Urothelium cell line (cell line): ENCODE measurements at places on chromosomes 4 and X.

DNA sequence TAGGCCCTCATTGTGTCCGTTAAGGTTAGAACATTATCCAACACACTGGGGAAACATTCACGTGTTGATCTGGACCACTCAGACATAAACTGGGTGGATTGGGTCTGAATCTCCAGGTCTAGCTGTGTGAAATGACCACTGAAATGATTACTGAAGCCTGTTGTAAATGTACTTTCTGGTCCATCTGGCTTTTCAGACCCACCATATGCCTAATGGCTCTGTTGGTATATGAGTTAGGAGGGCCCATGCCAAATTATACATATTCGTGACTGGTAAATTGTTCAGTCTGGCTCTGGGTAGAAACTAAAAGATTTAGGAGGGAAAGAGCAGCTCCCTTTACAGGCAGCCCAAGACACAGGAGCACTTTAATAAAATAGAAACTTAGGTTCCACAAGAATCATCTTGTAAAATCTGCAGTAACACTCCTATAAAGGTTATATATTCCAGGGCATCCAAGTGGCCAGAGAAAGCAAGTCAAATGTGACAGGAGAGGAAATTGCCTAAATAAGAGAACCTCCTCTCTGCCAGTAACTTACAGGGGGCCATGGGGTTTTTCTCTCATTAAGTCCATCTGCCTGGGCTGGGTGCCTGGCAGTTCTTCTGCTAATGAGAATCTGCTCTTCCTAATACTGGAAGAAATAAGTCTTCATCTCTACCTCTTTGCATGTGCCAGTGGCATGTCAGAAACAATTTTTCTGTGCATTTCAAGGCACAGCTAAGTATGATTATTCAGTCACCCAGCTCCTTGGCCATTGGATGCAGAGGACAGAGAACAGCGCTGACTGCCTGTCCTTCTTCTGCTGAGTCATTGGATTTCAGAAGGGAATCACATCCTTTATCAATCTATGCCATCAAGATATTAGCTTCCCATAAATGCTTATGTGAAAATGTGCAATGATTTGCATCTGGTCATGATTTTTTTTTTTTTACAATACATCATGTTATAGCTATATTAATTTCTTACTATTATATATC is 112.6 kb downstream of the GLRA2 start:
- no peak for DNase-seq

- no peak for DNase-seq
Measured at GRCh38 chrX:64842492-64842891, 133.8 kb downstream of the ZC4H2 start.

DNA sequence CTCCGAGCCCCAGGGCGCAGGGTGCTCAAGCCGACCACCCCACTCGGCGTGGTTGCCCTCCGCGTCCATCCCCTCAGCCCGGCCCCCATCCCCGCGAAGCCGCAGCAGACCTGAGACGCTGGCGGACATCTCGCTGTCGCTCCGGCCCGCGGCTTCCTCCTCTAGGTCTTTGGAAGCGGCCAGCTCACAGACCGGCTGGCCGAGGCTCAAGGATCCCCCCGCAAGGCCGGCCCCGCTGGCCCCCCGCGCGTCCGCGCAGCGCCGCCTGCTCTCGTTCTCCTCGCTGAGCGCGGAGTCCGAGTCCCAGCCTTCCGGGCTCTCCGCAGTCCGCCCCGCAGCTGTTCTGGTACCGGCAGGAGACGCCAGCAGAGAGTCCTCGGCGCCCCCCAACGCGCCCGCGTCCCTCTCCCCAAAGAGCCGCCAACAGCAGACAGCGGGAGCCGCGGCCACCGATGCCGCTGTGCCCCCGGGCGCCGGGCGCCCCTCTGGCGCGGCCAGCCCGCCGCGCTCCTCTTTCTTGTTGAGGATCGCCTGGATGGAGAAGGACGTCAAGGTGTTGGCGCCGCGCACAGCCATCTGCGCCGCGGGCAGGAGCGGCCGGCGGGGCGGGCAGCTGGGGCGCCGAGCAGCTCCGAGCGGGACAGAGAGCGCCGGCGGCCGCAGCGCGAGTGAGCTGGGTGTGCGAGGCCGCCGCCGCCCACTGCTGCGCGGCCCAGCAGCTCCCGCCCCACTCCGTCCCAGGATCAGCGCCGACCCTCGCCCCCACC is at the start of gene NKX3-2:
Gene NKX3-2 (minus strand): TSS at position 670 of the 767 bp plus-strand sequence. CDS start 94 bp downstream, at position 576.
- no peak for DNase-seq

DNA sequence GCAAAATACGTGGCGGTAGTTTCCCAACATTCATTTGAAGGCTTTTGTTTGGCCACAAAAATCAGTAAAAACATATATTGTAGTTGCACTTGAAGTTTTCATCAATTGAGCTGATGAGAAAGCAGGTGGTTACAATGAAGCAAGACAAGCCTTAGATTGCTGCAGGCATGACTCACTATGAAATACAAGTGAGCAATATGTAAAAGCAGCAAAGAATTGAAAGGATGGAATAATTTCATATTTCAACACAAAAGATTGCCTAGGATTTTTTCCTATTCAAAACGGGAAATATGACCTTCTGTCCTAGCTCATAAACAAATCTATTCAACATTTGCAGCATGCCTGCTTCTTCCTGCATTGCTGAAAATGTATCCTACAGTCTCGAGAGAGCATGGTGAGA is 190.9 kb upstream of the BANK1 start:
- no peak for DNase-seq

DNA sequence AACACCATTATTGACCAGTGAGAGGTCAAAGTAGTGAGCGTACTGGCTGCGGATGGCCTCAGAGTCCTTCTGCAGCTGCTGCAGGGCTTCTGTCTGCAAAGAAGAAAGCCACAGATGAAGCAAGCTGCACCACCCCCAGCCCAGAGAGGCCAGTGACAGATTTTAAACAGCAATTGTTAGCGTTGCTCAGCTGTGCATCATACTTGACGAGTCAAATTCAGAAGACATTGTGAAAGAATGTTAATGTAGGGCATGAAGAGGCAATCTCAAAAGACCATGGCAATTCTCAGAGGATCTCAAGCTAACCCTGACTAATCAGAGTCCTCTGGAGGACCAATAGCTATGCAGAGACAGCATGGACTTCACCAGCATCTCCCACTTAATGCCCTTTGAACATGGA is 16.6 kb downstream of the DKC1 start:
- no peak for DNase-seq

GRCh38 chrX:17005712-17006368 is 59.4 kb downstream of the REPS2 start:
- no peak for DNase-seq

DNA sequence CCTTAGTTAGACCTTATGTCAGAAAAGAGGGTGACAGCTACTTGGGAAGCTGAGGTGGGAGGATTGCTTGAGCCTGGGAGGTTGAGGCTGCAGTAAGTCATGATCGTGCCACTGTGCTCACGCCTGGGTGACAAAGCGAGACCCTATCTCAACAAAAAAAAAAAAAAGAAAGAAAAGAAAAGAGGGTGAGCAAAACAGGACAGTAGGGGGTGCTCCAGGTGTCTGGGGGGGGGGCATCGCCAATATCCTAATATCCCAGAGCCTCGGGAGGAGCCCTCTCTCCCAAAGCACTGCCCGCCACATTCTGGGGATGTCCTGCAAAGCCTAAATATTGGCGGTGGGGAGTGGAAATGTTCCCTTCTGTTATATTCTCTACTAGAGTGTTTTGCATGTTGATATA is 120.9 kb upstream of the TBL1X start:
- no peak for DNase-seq

DNA sequence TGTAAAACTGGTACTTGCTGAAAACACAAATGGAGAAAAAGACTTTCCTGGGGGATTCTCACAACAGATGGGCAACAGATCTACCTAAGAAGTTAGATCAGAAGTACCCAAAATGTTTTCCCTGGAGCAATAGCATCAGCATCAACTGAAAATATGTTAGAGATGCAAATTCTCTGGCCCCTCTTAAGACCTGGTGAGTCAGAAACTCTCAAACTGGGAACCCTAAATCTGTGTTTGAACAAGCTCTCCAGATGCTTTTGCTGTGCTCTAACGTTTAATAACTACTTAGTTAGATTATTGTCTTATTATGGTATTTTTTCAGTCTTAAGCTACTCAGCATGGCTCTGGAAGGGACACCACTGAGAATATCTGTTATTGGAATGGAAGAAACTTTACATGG is 55.2 kb upstream of the TRPC3 start:
- no peak for DNase-seq

DNA sequence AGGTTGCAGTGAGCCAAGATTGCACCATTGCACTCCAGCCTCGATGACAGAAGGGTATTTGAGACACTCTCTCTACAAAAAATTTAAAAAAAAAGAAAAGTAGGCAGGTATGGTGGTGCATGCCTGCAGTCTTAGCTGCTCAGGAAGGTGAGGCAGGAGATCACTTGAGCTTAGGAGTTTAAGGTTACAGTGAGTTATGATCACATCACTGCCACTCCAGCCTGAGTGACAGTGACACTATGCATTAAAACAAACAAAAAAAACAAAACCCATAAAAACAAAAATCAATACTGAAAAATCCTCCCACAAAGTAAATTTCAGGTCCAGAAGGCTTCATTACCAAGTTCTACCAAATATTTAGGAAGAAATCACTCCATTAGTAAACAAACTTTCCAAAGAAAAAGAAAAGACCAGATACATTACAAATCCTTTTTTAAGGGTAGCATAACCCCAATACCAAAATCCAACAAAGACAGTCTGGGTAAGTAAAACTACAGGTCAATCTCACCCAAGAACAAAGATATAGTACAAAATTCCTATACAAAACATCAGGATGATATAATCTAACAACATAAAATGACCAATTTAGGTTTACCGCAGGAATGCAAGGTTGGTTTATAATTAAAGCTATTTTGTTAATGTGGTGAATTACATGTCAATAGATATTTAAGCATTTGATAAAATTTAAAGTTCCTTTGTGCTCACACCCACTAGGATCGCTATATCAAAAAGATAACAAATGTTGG is 11.7 kb downstream of the NELFA start:
- no peak for DNase-seq

- DNase-seq: peak; percentile 60
Measured at GRCh38 chr4:75916091-75916661, 13.9 kb upstream of the PPEF2 start.

DNA sequence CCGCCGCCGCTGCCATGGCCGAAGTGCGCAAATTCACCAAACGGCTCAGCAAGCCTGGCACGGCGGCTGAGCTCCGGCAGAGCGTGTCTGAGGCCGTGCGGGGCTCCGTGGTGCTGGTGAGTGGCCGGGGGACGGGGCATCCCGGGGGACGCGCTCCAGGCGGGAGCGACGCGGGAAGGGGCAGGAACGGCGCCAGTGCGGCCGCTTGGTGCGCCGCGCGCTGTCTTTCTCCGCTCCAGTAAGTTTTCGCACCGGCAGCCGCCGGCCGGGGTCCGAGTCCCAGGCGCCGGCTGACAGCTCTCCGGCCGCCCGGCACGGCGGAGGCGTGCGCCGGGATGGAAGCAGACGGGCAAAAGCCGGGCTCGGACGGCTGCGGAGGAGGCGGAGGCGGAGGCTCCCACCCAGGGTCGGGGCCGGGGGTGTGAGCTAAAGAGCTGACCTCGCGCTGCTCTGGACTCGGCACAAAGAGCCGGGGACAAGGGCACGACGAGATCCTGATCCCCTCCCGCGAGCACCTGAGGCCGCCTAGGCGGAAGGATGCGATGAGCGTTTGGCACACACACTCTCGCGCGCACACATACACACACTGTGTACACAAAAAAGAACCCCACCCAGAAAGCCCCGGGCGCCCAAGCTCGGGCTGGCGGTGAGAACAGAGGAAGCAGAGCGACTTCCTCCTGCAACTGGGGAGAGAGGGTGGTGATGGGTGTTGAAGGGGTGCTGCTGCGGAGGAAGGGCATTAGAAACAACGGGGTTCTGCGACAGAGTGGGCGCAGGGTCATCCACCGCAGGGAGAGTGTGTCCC is 545 bp downstream of the DOCK11 start:
- DNase-seq: peak; percentile 4

DNA sequence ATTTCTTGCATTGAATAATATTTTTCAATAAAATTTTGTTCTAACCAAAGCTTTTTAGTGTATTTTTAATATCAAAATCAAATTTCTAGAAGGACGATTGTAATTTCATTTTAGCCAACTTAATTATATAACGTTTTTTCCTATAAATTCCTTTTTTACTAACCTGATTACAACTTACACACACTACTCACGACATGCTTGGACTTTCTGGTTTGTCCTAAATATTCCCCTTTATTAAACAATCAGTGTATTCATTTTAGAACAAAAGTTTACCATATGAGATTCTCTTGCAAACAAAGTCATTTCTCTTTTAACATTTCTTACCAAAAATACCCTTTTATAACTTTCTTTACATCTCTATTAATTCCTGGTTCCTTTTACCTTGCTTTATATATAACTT is 173.7 kb downstream of the PWWP3B start:
- DNase-seq: no peak

DNA sequence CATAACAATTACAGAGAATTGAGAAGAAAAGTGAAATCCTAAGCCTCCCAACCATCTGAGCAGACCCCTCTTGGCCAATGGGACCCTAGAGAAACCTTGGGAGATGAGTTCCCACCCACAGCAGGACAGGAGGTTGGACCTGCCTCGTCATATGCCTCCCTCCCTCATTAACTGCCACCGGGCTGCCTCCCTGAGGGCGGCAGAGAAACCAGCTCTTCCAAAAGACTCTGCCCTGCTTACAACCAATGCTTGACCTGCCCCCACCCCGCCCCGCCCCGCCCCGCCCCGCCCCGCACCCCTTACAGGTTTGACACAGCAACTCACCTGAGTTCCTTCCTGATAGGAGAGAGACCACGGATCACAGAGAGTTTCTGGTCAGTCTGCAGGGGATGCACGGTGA is 86.1 kb downstream of the ADRA2C start:
- DNase-seq: no peak

DNA sequence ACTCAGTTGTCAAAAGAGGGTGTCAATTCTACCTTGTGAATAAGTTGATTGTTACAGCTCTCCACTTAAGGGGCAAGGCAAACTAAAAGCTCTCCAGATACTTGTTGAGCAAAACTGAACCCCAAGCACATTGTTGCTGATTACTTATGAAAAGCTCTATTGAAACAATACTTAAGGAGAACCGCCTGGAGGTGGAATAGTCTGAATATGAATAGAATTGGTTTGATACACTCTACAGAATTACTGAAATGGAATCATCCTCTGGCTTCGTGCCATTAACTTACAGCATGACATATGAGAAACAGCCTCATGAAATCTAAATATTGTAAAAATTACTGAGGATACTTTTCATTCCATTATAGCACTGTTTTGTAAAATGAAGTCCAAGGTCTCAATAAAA is 127.0 kb upstream of the SH3RF1 start:
- DNase-seq: no peak

DNA sequence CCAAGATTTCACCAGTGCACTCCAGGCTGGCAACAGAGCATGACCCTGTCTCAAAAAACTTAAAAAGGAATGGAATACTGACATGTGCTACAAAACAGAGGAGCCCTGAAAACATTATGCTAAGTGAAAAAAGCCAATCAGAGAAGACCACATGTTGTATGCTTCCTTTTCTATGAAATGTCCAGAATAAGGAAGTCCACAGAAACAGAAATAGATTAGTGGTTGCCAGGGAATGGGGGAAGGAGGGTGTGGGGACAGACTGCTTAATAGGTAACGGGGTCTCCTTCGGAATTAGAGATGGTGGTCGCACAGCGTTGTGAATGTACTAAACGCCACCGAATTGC is 30.1 kb upstream of the KIAA0232 start:
- no peak for DNase-seq

GRCh38 chr4:2813446-2814405 is 20.8 kb downstream of the SH3BP2 start:
- DNase-seq: no peak
